ENCODE measurements at places on chromosomes 3 and 15.

DNA sequence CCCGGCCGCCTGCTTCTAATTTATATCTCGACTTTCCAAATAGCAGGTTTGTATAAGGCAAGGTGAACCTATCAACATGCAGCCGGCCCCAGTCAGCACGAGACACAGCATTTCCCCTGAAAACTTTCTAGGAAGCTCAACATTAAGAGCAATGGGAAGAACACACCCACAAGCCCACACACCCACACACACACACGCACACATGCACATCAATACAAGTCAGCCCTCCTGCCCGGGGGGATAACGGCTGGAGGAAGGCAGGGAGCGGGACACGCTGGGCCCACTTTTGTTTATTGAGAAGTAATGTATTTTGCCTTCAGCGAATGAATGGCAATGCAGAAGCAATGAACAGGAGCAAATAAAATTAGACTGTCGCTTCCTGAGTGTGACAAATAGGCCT, 83.5 kb downstream of the PCSK6 start:
- DNase-seq = no peak

- DNase-seq = no peak
Measured at GRCh38 chr15:57048930-57049549, 130.6 kb downstream of the TCF12 start.

GRCh38 chr3:151133917-151134450, 48.5 kb downstream of the MED12L start:
- no peak for DNase-seq

DNA sequence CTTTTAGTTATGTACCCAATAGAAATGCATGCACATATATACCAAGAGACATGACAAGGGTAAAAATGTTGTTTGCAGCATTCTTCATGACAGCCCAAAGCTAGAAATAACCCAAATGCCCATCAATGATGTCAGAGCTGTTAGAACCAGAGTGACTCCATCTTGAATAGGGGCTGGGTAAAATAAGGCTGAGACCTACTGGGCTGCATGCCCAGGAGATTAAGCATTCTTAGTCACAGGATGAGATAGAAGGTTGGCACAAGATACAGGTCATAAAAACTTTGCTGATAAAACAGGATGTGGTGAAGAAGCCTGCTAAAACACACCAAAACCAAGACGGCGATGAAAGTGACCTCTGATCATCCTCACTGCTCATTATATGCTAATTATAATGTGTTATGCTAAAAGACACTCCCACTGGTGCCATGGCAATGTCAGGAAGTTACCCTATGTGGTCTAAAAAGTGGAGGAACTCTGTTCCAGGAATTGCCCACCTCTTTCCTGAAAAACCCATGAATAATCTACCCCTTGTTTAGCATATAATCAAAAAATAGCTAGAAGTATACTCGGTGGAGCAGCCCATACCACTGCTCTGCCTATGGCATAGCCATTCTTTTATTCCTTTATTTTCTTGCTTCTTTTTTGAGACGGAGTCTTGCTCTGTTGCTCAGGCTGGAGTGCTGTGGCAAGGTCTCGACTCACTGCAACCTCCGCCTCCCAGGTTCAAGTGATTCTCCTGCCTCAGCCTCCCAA, 32.9 kb downstream of the ZBTB11 start:
- DNase-seq = no peak

DNA sequence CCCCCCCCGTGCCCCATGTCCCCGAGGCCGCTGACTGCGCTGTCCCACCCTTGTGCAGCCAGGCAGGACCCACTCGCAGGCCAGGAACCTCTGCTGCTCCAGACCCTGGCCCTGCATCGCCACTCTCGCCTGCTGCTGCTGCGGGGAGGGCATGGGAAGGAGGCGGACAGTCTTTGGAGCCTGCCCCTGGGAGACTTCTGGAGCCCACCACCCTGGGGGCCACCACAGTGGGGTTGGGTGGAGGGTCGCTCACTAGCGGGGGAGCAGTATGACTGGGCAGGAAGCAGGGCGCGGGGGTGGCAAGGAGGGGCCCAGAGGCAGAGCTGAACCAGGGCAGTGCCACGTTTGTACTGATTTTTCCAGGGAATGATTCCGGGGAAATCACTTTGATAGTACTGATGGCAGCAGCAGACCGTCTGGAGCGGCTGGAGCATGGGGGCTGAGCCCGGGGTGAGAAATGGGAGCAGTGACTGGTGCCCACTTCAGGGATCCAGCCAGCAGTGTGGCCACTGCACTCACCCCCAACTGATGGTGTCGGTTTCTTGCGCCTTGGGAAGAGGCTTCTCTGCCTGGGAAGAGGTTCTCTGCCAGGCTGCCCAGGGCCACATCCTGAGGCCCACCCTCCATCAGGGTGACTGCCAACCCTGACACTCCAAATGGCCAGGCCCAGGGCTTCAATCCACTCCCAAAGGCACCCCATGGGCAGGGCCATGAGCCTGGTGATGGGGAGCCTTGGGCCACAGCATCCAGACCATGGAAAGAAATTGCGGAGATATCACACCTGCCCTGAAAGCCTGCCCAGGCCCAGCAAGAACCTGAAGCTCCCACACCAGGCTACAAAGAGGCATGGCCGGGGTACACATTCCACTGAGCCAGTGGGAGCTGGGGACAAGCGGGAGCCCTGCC, 53.7 kb downstream of the LSAMP start:
- DNase-seq = no peak

DNA sequence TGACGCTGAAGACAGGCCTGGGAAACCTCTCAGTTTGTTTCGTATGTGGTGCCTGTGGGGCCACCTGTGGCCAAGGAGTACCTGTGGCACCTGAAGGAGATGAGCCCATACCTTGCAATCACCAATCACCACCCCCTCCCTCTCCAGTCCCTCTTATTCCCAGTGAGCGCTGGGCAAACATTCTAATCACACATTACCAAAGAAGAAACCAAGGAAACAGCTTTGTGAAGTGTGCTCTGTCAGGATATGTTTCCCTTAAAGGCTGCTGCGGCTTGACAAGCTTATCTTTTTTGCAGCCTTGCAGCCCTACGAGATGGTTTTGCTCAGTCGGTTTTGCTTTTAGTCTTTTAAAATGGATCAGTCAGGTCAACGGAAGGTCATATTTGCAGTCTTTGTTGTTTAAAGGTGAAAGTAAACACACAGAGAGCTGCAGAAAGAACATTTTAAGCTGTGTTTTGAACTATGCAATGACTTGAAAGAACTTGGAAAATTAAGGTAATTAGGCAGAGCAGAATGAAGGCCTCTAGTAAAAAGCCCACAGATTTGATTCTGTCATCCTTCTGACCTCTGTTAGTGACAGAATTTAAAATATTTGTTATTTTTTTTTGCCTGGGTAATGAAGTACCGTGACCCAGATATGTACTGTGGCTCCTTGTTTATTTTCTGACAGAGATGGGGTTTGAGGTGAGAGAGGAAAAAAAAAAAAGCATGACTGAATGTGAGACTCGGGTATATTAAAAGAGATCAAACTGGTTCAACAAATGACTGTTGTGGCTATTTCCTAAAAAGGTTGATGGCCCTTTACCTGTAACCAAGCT, 461.4 kb downstream of the NSUN3 start:
- no peak for DNase-seq

GRCh38 chr3:184751204-184752040, 39.6 kb upstream of the MAGEF1 start:
- DNase-seq = no peak

DNA sequence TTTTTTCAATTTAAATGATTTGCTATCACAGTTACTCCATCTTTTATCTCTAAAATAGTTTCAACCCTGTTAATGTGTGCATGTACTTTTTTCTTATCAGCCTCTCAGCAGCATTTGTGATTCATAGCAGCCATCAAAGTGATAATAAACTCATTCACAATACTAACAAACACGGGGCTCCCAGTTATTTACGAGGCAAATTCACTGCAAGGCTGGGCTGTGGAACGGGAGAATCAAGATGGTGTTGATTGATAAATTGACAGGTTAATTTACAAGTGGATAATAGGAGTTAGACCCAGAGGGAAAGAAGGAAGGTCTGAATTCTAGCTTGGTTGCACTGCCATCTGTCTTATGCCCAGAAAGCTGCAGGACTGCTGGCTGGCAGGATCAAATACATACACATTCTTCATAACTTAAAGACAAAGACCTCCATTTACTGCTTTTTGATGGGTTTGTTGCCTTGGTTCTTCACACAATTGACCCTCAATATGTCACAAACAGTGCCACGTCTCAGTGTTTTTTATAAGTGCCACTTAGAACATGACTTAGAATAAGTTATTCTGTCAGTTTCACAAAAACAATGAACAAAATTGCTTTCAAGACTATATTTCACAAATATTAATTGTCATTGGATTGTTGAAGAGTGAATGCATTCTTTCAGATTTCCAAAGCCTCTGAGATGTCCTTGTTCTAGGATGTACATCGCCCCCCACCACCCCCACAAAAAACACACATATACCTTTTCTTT, 562.8 kb downstream of the NR2F2 start:
- DNase-seq = no peak

- DNase-seq = no peak
Measured at GRCh38 chr3:9422712-9423424, 25.5 kb downstream of the SETD5 start.

- no peak for DNase-seq
Measured at GRCh38 chr3:104032283-104032682, 1334.4 kb upstream of the ALCAM start.

- DNase-seq = peak; percentile 34
Measured at GRCh38 chr3:130894130-130894985, 474 bp downstream of the ATP2C1 start.

DNA sequence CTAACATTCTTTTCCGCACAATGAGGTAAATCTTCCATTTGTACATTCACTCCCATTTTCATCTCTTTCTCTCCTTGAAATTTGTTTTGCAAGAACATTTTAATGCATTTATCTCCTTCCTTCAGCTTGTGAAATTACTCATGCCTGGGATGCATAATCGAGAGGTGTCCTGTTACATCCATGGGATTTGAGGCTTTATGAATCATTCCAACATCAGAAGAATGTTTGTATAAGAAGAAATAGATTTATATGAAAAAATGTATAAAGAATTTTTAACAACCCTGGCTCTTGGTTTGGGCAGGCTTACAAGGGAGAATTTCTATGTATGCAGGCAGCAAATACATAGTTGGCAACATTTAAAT, 93.2 kb upstream of the MBNL1 start:
- no peak for DNase-seq

GRCh38 chr3:81864272-81864671, 102.8 kb upstream of the GBE1 start:
- DNase-seq = no peak

GRCh38 chr15:73683777-73684580, at the start of gene CD276:
CD276 (plus strand) TSS chr15:73684383; CDS start chr15:73699640, 15,257 bp downstream.
- no peak for DNase-seq

DNA sequence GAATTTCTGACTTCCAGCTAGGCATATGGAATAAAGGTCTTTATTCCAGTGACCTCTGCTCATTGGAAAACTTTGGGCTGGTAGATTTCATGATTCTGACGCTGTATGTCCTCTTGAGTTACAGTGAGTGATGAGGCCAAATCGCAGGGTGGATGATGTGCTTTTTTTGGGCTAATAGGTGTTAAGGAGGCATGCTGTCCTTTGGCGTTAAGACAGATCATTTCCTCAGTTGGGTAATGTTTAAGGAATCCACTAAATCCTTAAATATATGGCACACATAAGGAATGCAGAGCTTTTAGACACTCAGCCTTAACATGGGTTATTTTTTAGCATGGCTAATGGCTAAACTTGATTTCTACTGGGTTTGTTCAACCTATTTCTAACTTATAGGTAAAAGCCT, 87.9 kb downstream of the LPP start:
- no peak for DNase-seq

GRCh38 chr3:190564175-190564574, 50.3 kb downstream of the IL1RAP start:
- no peak for DNase-seq

Measured in activated CD4-positive, alpha-beta T cell treated with anti-CD3 and anti-CD28 coated beads, Interleukin-2, amount 50 U/mL, for 1 hour (primary cell).